ENCODE measurements at places on chromosomes 4 and X.

- no peak for DNase-seq
These were observed 17.4 kb downstream of the ADH6 start for GRCh38 chr4:99201690-99202089.

DNA sequence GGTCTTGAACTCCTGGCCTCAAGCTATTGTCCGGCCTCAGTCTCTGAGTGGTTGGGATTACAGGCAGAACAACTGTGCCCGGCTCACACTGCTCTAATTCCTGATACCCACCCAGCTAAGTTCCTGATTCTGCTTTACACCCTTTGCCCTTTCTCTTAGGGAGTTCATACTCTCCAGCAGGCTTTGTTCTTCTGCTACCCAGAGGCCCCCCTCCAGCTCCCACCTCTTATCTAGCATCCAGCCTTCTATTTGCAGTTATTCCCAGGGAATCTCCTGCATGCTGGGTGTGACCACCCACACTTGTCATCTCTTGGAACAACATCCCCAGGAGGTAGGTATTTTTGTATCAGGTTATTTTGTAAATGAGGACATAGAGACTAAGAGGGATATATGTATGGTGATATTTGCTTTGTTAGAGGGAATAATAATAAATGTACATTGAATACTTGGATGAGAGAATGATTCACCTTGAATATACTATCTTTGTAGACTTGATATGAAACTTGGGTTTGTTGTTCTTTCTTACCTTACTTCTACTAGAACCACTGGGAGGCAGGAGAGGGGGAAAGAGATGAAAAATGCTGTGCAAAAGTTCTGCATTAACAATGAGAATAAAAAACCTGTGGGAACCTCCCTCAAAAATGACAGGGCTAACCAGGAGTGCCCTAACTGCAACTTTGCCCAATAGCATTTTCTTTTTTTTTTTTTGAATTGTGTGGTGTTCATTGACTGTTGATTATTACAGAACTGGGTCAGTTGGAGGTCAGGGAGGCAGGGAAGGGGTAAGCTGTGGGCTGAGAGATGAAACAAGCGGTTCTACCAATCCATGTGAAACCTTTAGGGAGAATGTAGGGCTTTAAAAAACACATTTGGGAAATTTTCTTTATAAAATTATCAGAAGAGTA lies 157.4 kb downstream of the SPRY1 start:
- no peak for DNase-seq

- DNase-seq: no peak
These were observed 1506.8 kb downstream of the PCDH18 start for GRCh38 chr4:136025540-136025939.

DNA sequence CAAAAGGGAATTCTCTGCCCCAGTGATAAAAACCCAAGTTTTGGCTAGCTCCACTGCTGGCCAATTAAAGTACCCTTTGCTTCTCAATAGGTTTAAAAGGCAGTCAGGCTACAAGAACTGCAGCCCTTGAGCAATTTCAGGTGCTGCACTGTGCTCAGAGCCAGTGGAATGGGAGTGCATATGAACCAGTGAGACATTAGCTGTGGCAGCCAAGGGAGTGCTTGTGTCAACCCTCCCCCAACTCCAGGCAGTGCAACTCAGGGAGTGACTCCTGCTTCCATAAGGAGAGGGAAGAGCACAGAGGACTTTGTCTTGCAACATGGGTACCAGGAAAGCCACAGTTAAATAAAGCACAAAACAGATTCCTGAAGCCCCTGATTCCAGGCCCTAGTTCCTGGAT lies 61.6 kb upstream of the VAMP7 start:
- DNase-seq: no peak

DNA sequence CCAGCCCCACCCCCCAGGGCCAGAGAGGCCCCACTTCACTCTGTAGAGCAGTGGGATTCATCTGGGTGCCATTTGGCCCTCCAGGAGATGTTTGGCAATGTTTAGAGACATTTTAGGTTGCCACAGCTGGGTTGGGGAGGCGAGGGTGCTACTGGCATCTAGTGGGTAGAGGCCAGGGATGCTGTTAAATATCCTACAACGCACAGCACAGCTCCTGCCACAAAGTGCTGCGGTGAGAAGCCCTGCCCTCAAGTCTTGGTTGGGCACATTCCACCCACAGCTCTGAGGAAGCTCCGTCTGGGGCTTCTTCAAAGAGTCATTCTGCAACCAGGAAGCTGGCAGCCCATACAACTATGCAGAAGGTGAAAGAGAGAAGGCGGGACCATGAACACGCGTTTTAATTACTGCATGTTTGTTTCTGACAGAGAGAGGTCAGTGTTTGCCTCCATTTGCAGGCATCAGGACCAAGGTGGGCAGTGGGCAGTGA lies 48.1 kb upstream of the FAM9C start:
- DNase-seq: no peak

DNA sequence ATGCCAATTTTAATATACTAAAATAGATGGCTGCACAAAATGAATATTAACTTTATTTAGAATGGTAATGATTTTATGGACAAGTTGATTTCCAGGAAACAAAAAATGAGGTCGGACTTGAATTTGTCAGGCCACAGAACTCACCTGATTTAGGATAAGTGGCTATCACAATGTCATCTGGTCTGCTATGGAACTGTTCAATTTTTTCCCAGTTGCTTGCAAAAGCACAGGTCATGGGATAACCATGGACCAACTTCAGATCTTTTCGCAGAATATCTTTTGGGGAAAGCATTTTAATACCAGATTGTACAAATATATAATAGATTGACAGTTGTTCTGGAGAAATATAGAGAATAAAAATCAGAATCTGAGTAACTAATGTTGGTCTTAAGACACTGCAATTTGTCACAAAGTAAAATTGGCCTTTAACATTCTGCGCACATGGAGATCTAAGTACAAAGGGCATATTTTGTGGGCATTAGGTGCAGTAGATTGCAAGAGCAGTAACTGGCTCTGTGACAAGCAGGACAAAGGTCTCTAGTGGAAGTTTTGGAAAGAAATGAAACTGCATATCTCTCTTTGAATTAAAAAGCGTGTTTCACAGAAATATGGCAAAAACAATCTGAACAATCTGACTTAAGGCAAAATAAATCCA lies 5.4 kb downstream of the SULT1B1 start:
- DNase-seq: no peak

DNA sequence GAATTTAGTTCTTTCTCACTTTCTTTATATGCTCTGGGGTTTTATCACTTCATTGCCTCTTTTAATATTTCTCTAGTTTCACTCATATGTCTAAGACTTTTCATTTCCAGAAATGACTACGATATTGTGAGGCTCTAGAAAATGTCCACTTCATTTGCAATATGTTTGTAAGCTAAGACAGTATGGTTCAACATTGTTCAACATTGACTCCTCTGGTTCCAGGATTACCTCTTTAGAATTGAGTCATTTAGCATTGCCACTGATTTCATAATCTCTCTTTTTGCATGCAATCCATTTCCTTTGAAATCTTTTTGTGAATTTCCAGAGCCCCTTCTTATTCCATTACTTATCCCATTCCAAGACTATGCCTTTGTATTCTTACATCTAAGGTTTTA lies 32.3 kb downstream of the BBS12 start:
- DNase-seq: no peak

DNA sequence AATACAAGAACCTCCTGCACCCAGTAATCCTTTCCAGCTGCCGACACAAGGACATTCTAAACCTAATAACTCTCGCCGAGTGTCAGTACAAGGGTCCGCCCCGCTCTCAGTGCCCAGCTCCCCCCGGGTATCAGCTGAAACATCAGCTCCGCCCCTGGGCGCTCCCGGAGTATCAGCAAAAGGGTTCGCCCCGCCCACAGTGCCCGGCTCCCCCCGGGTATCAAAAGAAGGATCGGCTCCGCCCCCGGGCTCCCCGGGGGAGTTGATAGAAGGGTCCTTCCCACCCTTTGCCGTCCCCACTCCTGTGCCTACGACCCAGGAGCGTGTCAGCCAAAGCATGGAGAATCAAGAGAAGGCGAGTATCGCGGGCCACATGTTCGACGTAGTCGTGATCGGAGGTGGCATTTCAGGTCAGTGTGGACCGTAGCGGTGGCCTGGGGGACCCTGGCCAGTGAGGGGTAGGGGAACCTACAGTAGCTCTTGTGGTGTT lies at the start of gene MAOA:
TSS of gene MAOA (plus strand) at position 295 of the 490 bp plus-strand sequence. CDS start at position 338, 43 bp downstream.
- no peak for DNase-seq

DNA sequence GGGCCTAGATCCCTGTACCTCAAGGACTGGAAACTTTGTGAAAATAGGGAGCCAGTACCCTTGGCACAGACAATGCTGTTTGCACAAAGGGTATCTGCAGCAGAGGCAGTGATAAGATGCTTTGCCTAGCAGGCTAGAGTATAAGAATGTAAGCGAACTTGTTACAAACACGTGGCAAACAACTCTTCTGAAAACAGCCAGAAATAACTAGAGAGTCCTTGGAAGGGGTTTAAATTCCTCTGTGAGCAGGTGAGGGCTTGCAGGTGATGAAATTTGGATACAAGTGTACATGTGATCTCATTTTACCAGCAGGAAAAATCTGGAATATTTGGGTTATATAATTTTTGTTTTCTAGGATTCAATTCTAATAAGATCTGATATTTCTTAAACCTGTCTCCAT lies 18.6 kb upstream of the ACSL4 start:
- DNase-seq: no peak

GRCh38 chrX:68824565-68825125 lies 4.2 kb upstream of the EFNB1 start:
- DNase-seq: no peak

DNA sequence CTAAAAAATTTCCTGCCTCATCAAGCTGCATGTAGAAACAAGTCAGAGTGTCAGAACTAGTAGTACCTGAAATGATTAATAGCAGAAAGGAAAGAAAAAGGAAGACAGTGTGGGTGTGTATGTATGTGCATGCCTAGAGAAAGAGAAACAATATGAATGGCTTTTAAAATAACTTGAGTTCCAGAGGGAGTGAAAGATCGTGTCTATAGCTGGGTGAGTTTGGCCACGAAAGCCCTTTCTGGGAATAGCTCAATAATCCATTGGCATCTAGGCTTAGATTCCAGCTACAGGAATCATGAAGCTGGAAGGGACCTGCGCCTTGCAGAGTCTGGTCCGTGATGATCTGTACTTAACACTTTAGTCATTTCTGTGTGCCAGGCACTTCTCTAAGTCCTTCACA lies 195.6 kb downstream of the RAPGEF2 start:
- peak; percentile 28 for DNase-seq

GRCh38 chrX:152343306-152343705 lies 107.8 kb downstream of the GABRA3 start:
- no peak for DNase-seq

GRCh38 chr4:56650262-56651055 lies 30.6 kb downstream of the HOPX start:
- DNase-seq: no peak

- no peak for DNase-seq
These were observed at the start of gene ANXA3 for GRCh38 chr4:78551420-78552351. TSS of gene ANXA3 (plus strand) at chr4:78551770. CDS start at chr4:78554474, 2,704 bp downstream.

- no peak for DNase-seq
These were observed 16.4 kb downstream of the NAAA start for GRCh38 chr4:75924309-75924827.

- no peak for DNase-seq
These were observed 123.1 kb downstream of the BTC start for GRCh38 chr4:74671080-74671698.

DNA sequence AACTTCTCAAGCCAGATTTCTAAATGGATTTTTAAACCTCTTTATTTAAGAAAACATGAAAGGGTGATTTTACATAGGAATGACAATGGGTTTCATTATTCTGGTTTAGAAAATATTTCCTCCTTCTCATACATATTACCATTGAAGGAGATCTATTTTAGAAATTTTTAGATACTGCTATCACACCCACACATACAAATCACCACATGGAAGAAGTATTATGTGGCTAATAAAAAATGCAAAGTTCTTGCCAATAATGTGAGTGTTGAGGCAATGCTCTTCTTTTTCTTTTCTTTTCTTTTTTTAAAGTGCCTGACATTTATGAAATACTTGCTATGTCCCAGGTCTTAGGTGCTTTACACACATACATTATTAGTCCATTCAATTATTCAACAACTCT lies 6.8 kb downstream of the STAP1 start:
- no peak for DNase-seq

DNA sequence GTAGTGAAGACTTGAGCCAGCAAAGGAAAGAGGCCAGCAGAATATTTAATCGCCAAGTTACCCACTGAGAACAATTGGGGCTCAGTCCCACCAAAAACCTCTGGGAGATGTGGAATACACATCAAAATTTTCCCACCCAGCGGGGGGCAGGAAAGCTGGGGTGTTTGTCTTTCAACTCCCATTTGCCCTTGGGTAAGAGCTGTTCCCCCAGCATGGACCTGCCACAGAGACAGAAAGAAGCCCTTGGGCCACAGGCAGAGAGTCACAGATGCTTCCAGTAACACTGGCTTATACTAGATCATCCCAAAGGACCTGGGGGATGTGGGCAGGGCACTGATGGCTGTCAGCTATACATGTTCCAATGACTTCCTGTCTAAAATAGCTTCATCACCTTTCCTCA lies 18.9 kb upstream of the FBXW7 start:
- no peak for DNase-seq

- no peak for DNase-seq
These were observed 119.5 kb downstream of the GLRA3 start for GRCh38 chr4:174709526-174709925.

DNA sequence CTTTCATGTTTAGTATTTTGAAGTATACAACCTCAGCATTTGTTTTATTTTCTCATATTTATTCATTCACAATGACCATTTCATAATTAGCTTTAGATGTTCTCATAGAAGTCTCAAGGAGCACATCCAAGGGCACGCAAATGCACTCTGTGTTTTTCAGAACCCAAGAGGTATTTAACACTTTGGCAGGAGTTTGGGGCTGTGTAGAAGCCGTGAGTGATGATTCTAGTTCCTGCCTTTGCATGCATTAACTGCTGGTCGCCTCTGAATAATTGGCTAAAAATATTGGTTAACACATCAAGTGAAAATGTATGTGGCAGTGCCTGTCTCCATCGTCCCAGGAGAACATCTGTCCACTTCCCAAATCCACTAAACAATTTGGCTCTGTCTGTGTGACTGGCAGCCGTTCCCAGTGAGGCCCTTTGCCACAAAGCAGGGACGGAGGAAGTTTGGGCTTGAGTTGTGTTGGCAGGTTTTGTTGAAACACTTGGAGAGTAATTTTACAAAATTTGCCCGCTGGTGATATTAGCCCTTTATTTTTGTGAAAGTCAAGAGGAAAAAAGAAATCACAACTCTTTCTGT lies 730.7 kb upstream of the SLIT2 start:
- DNase-seq: no peak

DNA sequence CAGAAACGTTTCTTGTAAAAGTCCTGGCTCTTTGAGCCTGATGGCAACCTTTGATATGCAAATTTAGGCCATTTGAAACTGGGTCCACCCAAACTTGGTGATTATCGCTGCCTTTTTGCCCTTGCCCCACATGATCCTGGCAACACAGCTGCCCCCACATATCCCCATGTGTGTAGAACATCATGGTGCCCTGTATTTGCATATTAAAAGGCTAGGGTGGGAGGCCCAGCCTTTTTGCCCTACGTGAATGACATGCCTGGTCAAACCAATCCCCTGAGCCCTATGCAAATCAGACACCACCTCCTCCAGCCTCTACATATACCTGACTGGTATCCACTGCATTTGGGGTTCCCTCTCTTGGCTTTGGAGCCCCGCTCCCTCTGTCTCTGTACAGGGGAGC lies 202.4 kb downstream of the MAB21L2 start:
- no peak for DNase-seq

Data from bone marrow (tissue), 2 donors.